ENCODE measurements at places on chromosomes 2 and 18. TPM values are rescaled to one million over a fixed set of nuclear protein-coding genes. Genes with fewer than 3 reads are reported as not detected.
A peak's percentile ranks its signal among the peaks of the same experiment; 100 is the strongest.

POTEC gene
- not detected for total RNA-seq

NEMP2 gene
- 7.4 TPM for total RNA-seq

GALR1 gene
- total RNA-seq, result not detected

NTSR2 gene
- total RNA-seq, result not detected

TNFAIP6 gene
- 1.6 TPM for total RNA-seq

SLC11A1 gene
- 0.09 TPM for total RNA-seq

POTEF gene
- not detected for total RNA-seq

DNA sequence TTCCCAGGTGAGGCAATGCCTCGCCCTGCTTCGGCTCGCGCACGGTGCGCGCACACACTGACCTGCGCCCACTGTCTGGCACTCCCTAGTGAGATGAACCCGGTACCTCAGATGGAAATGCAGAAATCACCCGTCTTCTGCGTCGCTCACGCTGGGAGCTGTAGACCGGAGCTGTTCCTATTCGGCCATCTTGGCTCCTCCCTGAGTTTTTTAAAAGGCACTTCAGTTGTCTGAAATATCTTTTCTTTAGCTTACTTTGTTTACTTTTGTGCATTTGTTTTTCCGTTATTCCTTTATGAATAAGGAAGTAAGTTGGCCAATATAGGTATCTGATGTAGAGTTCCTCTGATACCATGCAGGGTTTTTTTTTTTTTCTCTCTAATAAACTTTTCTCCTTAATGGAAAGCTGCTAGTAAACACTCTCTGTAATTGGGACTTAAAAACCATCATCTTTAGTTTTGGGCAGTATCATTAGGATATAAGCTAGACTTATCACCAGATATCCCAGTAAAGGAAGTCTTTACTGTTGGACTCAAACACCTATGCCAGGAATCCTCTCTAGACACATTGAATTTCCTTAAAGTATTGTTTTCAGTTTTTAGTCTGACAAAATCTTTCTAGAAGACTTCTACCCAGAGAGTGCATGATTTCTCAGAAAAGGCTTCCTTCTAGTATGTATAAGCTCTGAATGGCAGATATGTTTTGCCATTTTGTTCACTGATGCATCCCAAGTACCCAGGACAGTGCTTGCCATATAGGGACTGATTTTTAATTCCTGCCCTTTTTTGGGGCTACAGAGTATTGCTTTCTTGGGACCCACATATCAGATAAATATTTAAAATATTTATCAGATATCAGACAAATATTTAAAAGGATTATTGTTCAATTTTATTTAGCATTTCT, 35.8 kb upstream of the DYSF start:
- H3K4me1 ChIP-seq, result peaks cover 12% of the 10 kb centered on the region
- H3K36me3 ChIP-seq, result peaks cover under 1% of the 10 kb centered on the region
- H3K4me3 ChIP-seq, result no peak overlapping the region
- H3K27ac ChIP-seq, result no peak overlapping the region

GRCh38 chr2:65228263-65228750, 676 bp downstream of the ACTR2 start:
- H3K36me3 ChIP-seq, result peaks cover 28% of the 10 kb centered on the region
- H3K4me1 ChIP-seq, result peaks cover 45% of the 10 kb centered on the region
- DNase-seq, result peak; percentile 18
- peak overlapping the region; percentile 98 for H3K27ac ChIP-seq
- H3K4me3 ChIP-seq, result peak overlapping the region; percentile 99
- H3K27me3 ChIP-seq, result peaks cover 2% of the 10 kb centered on the region

DNA sequence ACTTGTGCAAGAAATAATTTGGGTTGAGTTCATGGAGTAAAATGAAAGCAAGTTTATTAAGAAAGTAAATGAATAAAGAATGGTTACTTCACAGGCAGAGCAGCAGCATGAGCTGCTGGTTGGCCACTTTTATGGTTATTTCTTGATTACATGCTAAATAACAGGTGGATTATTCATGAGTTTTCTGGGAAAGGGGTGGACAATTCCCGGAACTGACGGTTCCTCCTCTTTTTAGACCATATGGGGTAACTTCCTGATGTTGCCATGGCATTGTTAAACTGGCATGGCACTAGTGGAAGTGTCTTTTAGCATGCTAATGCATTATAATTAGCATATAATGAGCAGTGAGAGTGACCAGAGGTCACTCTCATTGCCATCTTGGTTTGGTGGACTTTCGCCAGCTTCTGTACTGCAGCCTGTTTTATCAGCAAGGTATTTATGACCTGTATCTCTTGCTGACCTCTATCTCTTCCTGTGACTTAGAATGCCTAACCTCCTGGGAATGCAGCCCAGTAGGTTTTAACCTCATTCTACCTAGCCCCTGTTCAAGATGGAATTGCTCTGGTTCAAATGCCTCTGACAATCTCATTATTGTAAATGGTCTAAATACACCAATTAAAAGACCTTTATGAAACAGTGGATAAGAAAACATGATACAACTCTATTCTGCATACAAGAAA, 114.1 kb upstream of the FIGN start:
- DNase-seq, result no peak
- H3K27me3 ChIP-seq, result no peaks in the 10 kb centered on the region
- no peaks in the 10 kb centered on the region for H3K4me1 ChIP-seq
- no peak overlapping the region for H3K27ac ChIP-seq
- no peak overlapping the region for H3K4me3 ChIP-seq
- no peaks in the 10 kb centered on the region for H3K36me3 ChIP-seq

DNA sequence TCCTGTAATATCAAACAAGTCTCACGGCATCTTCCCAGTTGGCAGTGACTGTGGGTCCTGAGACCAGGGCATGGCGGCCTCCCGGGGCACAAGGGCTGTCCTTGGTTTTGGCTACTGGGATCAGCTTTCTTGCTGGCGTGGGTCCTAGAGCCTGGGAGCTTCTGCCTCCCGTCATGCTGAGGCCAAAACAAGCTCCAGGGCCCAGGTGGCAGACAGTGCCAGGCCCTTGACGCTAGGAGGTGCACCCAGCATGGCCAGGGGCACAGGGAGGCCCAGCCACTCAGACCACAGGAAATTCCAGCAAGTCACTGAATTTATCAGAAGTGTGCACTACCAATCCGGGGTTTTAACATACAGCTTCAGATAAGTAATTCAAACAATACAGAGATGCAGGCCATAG, 184.7 kb downstream of the EIPR1 start:
- no peak overlapping the region for H3K4me3 ChIP-seq
- H3K27ac ChIP-seq, result no peak overlapping the region
- H3K4me1 ChIP-seq, result no peaks in the 10 kb centered on the region
- DNase-seq, result no peak
- H3K36me3 ChIP-seq, result peaks cover 4% of the 10 kb centered on the region

DNA sequence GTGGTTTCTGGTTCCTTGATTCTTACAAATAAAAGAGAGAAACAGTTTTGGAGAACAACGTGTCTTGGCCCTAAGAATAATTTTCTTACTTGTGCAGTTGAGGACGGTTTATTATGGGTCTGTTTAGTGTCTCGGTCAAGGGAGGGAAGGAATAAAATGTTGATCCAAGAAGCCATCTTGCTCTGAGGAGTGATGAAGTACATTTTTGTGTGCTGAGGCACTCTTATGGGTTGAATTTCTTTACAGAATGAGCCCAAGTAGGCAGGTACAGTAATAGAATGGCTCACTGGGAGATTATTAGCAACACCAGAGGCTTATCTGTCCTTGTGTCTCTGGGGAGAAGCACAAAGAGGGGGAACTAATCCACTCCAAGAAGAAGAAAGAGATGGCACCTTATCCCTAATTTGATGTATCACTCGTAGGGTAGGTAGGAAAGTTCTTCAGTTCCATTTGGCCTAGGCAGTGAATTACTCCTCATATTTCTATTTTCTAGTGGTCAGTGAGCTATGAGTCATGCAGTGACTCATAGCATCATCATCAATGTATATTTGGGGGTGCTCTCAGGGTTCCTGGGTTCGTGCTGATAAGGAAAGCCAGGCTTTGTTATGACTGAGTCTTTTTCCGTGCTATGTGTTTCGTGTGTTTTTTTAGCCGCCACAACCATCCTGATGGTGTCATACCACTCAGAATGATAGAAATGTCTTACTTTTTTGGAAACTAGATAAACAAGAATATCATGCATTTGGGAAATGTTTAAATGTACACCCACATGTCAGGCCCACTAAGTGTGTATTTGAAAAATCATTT, 250.1 kb upstream of the CTAGE1 start:
- peaks cover 49% of the 10 kb centered on the region for H3K4me1 ChIP-seq
- H3K4me3 ChIP-seq, result peak overlapping the region; percentile 66
- H3K27ac ChIP-seq, result peak overlapping the region; percentile 84
- peak; percentile 89 for DNase-seq
- no peaks in the 10 kb centered on the region for H3K27me3 ChIP-seq
- H3K36me3 ChIP-seq, result peaks cover 26% of the 10 kb centered on the region

DNA sequence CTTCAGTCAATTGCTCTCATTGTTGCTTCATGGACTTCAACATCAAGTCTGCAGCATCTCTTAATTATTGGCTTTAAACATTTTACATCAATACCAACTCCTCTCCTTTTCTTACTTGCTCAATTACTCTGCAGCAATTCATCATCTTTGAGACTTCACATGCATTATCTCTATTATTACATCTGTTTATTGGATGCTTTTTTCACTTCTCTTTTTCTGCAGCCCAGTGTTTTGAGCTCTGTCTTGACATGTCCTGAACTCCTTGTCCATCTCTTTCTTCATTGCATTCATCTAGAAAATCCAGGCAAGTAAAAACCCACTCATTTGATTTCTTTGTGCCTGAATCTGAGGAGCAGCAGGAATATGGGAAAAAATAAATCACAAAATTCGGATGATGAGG, 647.9 kb downstream of the PLCL1 start:
- H3K4me1 ChIP-seq, result no peaks in the 10 kb centered on the region
- no peaks in the 10 kb centered on the region for H3K27me3 ChIP-seq
- H3K36me3 ChIP-seq, result no peaks in the 10 kb centered on the region
- H3K4me3 ChIP-seq, result no peak overlapping the region

DNA sequence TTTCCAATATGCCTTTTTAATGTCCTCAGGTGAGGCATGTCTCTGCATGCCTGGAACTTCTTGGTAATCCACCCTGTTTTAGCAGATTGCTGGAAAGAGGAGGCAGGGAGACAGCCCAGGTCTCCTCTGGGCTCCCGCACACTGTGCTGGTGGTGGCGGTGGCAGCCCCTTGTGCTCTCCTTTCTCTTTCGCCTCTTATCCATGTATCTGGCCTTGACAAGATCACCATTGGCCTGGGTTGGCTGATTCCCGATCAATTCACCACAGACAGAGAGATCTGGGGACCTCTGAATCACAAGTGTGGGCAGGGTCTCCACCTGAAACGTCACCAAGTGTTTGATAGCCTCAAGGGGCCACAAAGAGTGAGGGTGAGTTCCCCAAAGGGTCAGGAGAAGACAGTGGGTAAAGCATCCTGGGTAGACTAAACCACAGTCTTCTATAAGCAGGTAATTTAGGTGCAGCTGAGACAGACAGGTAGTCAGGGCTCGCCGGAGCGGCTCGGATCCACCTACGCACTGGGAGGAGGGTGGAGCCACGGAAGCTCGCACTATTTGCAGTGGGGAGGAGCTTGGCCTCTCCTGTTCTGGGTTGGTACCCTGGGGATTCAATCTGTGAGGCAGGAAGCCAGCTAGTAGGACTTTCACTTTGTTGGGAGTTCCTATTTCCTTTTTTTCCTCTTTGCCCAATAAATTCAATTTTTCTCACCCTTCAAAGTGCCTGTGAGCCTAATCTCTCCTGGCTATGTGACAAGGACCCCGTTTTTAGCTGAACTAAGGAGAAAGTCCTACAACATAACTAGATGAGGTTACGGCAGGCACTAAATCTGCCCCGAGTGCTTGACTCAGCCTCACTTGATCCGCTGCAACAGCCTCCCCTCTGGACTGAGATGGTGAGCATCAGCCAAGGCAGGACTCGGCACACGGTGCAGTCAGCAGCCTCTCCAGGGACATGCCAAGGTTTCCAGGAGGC, 57.6 kb downstream of the SLC4A3 start:
- peak overlapping the region; percentile 80 for H3K27ac ChIP-seq
- no peak for DNase-seq
- no peaks in the 10 kb centered on the region for H3K27me3 ChIP-seq
- H3K36me3 ChIP-seq, result peaks cover 16% of the 10 kb centered on the region

DNA sequence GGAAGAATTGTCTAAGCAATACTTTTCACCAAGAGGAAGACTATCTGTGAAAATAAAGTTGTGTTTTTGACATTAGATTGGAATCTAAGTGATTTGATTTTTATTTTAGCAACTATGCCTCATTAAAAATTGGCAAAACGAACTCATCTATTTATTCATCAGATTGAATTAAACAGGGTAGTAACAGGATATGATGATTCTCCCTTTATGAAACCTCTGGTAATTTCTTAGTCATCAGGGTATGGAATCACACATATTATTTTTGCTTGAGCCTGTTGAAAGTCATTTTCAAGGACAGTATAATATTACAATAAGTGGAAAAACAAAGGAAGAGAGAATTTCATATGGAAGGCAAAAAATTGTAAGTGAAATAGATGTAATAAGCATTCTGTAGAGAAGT, 22.0 kb downstream of the ZNF804A start:
- DNase-seq, result no peak
- H3K36me3 ChIP-seq, result no peaks in the 10 kb centered on the region
- H3K4me3 ChIP-seq, result no peak overlapping the region
- no peaks in the 10 kb centered on the region for H3K4me1 ChIP-seq
- no peak overlapping the region for H3K27ac ChIP-seq

DNA sequence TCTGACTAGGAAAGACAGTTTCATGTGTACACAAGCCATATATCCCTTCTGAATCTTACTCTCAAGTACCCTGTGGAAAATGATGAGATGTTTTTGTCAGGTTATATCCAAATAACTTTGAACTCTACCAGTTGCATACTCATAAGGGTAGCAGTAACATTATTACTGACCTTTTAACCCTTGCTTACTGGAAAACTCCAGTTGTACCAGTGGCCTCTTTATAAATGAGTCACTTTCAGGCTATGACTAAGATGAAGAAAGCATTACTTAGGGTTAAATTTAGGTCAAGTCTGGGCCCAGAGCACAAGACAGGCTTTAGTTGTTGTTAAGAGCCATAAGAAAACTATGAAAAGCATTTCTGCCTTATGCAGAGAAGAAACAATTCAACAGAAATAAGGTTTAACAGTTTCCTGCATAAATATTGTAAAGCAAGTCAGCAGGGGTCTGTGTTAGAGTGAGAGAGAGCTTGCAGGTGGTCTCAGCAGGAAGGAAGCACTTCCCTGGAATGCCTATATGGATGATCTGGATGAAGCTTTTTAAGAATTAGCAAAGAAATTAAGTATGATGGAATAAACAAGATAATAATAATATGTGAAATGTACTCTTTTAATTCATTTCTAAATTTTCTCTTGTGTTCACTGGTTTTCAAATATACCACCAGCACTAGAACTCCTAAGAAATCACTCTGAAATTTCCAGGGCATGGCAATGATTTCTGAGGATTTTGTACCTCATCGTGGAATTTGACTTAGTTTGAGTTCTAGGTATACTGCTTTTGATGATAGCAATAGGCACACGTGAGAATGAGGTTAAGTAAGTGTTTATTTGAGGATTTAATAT, 126.6 kb downstream of the UBE2E3 start:
- DNase-seq, result peak; percentile 90
- peak overlapping the region; percentile 65 for H3K4me3 ChIP-seq
- H3K36me3 ChIP-seq, result no peaks in the 10 kb centered on the region
- peaks cover 48% of the 10 kb centered on the region for H3K4me1 ChIP-seq
- no peaks in the 10 kb centered on the region for H3K27me3 ChIP-seq
